Suppressor macrophage treated with lipopolysaccharide for 4 hours (primary cell): ENCODE measurements at places on chromosomes 12 and 14.

- no peak for DNase-seq
Measured at GRCh38 chr14:52862632-52863333, 71.4 kb upstream of the GNPNAT1 start.

- DNase-seq, result no peak
Measured at GRCh38 chr12:117466677-117467362, 105.4 kb upstream of the NOS1 start.

- no peak for DNase-seq
Measured at GRCh38 chr12:96824074-96824837, 82.8 kb upstream of the NEDD1 start.

DNA sequence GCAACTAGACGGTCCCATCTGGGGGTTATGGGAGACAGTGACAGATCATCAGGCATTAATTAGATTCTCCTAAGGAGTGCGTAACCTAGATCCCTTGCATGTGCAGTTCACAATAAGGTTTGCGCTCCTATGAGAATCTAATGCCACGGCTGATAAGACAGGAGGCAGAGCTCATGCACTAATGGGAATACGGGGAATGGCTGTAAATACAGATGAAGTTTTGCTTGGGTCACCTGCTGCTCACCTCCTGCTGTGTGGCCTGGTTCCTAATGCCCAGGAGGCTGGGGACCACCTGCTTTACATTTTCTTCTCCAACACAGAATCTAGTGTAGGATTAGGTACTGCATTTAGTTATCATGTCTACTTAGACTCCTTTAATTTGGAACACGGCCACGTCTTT lies 49.7 kb upstream of the SAV1 start:
- DNase-seq, result no peak

- no peak for DNase-seq
Measured at GRCh38 chr12:115886666-115887065, 390.8 kb downstream of the MED13L start.

GRCh38 chr12:81968421-81968820 lies 209.3 kb upstream of the PPFIA2 start:
- DNase-seq, result no peak

- DNase-seq, result no peak
Measured at GRCh38 chr12:38327356-38327755, 10.8 kb downstream of the ALG10B start.

- DNase-seq, result no peak
Measured at GRCh38 chr12:93027041-93027440, 97.9 kb upstream of the EEA1 start.

DNA sequence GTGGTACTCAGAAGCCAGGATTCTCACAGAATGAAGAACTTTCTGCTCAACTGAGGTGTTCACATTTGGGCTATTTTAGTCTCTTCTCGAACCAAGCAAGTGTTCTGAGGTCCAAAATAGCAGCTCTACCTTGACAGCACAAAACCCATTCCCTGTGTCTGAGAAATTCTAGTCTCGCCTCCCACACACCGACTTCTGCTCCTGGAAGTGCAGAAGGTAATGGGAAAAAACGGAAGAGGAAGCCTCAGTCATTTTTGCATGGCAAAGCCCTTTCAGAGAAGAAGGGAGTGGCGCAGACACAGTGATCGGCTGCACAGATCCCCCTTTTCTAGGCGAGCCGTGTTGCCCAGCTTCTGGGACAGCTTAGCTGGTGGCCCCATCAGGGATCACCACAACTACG lies 31.2 kb upstream of the VPS33A start:
- no peak for DNase-seq

- no peak for DNase-seq
Measured at GRCh38 chr14:99688210-99688581, 4.1 kb downstream of the CYP46A1 start.

DNA sequence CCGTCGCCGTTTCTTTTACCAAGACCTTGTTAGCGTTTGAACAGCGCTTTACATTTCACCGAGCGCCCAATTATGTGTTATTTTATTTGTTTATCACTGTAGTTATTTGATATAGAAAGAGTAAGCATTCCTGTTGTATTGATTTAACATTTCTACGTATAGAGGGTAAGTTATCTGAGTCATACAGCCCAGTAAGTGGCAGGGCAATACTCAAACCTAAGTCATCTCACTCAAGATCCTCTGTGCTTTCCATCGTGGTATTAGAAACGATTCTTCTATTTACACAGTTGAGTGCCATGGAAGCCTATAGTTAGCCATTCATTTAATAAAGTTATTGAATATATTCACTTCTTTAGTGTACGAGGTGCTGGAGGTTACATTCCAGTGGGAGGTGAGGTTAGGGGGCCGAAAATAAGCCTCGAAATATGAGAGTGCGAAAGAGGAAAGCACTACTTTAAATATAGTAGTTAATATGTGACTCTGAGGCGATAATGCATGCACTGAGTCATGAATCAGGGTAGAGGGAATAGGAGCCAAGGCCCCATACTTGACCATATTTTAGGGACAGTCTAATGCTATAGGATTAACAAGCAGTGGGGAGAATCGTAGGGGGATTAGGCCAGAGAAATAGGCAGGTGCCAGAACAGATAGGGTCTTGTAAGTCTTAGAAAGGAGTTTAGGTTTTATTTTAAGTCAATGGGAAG lies 629 bp downstream of the RAD51AP1 start:
- DNase-seq, result no peak

DNA sequence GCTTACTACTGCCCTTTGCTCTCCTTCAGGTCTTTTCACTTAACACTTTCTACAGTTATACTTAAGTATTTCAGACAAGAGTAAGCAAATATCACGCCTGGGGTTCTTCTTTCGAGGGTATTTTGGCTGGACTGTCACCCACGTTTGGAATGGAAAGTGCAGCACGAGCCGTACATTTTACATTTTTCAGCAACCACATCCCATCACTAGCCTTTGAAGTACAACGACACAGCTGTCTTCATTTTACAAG lies 349 bp upstream of the FAM177A1 start:
- DNase-seq, result no peak

DNA sequence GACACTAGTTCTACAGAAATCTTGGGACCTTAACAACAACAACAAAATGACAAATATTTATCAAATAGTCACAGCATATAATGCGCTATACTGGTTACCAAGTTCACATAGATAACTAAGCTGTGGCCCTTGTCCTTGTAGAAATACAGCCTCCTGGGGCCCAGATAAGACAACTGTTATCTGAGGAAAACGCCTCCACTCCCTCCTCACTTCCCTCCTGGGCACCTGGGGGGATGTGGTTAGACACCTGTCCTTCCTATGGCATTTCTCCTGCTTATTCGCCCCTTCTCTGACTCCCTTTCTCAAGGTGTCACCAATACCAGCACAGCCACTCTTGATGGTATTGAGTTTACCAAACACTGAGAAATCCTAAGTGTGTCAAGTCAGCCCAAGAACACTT lies 419.4 kb downstream of the RAD51B start:
- DNase-seq, result no peak

GRCh38 chr14:37447883-37448391 lies 147.1 kb downstream of the FOXA1 start:
- DNase-seq, result no peak

- DNase-seq, result no peak
Measured at GRCh38 chr12:82187595-82187994, 170.6 kb downstream of the CCDC59 start.

GRCh38 chr14:84074626-84075025 lies 1455.3 kb upstream of the FLRT2 start:
- DNase-seq, result no peak

DNA sequence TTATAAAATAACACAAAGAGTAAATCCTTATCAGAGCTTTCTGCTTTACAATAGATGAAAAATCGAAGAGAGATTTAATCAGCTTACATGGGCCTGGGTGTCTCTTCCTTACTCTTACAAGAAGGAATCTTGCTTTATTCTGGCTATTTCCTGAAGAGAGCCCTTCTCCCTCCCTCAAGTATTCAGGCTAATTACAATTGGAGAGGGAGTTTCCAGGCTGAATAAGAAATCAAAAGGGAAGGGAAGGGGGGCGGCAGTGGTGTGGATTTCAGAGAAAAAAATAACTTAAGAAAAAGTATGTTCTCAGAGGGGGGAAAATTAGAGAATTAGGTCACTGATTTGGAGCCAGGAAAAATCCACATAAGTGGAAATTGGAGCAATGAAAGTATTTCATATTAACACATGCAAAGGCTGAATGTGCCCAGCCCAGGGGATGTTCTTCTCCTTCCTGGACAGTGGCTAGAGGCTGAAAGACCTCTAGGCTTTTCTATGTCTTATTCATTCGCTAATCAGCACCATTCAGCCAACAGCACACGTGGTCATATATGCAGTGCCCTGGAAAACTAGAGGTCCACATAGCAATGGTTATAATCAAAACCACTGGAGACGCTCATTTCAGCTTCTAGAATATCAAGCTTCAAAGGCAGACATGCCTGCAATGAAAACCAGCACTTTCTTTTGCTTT lies 158.9 kb upstream of the BTG1 start:
- DNase-seq, result no peak

- no peak for DNase-seq
Measured at GRCh38 chr12:6219980-6220379, 19.8 kb downstream of the CD9 start.

- DNase-seq, result peak; percentile 81
Measured at GRCh38 chr12:116490471-116490870, 68.7 kb upstream of the MAP1LC3B2 start.

DNA sequence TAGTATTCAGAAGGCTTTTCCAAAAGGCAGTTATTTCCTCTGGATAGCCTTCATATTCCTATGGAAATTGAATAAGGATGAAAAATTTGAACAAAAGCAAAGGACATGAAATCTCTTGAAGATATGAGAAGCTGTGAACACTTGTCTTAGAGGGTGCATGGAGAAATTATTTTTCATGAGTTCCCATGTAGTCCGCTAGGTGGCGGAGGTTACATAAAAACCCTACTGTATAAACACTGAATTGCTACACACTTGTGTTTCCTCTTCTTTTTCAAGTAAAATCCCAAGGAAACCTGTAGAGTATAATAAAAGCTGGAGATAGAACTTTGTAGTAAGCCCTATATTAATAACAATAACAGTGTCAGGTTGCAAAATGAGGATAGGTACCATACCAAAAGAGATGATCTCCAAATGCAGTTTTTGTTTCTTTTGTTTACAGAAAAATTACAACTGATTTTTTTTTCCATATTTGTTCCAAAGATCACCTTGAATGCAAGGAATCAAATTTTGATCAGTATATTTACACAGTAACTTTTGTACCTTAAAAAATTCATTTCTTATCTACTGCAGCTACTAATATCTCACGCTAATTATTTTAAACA lies 37.8 kb upstream of the OR4E1 start:
- DNase-seq, result peak; percentile 46

- no peak for DNase-seq
Measured at GRCh38 chr14:43795600-43796228, 711.4 kb downstream of the FSCB start.

DNA sequence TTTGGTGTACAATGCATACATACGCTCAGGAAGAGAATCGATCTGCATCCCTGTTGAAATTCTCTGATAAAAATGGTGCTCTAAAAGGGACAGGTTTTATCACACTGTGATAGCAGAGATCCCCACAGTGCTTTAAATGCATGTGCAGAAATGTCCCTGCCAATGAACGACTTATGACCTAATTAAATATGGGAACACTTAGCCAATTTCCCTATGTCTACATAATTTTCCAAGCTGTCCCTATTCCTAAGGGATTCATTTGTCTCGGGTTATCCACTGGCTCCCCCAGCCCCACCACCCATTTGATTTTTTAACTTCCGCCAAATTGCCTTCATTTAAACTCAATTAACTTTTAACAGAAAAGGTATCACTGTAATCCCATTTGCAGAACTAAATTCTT lies 284.6 kb downstream of the TMEM132D start:
- DNase-seq, result no peak

DNA sequence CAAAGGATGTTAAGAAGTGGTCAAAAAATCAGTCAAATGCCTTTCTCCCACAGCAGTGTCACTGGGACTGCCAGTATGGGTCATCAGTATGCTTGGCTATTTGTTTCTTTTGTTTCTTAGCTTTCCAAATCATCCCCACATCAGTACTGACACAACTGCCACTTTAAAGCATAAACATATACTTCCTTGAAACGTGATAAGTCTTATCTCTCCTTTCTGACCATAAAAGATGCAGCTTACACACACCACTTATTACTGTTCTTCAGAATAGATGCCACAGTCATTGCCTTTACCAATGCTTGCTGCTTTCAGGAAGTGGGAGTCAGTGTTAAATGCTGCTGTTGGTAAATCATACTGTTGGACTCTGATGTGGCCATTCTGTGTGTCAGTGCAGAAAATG lies 18.6 kb upstream of the GARIN2 start:
- DNase-seq, result no peak

- peak; percentile 67 for DNase-seq
Measured at GRCh38 chr12:97308576-97309198, 153.9 kb upstream of the RMST start.

GRCh38 chr12:56469007-56469930 lies 891 bp downstream of the SPRYD4 start:
- DNase-seq, result peak; percentile 21

DNA sequence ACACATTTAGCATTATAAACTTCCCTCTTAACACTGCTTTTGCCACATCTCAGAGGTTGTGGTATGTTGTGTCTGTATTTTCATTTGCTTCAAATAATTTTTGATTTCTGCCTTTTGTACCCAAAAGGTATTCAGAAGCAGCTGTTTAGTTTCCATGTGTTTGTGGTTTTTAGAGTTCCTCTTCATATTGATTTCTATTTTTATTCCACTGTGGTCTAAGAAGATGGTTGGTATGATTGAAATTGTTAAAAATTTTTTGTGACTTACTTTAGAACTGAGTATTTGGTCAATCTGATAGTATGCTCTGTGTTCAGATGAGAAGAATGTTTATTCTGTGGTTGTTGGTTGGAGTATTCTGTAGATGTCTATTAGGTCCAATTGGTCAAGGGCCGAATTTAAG lies 76.4 kb downstream of the IFNG-AS1 start:
- no peak for DNase-seq

DNA sequence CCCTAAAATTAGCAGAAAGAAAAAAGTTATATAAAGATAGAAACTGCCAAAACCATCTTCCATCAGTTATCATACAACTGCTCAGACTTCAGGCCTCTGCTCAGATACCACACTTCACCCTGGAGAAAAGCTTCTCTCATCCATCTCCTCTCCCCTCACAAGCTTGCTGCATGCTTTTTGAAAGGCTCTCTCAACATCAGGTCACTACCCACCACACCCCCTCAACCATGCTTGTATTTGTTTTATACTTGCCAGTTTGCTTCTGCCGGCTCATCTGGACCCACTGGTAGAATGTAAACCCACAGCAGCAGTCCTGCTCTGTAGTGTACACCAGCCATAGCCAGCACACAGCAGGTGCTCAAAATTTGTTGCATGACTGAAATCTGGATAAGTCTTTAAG lies 8.8 kb downstream of the PPP1CC start:
- no peak for DNase-seq

DNA sequence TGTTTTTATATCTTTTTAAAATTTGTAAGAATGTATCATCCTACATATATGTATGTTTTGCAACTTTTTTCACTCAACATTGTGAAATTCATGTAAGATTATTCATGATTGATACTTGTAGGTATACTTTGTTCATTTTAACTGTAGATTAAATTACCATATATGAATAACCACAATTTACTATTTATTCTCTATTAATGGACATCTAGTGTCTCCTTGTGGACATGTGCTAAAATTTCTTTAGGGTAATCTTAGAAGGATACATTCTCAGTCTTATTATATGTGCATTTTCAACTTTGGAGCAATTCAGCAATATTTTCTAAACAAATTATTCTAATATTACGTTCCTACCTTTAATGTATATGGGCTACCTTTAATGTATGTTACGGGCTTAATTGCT lies 192.4 kb downstream of the FUT8 start:
- DNase-seq, result no peak
